ENCODE measurements at places on chromosomes 11 and 22.

- no peak for DNase-seq
Measured at GRCh38 chr11:92340839-92341238, 116.2 kb downstream of the FAT3 start.

- no peak for DNase-seq
Measured at GRCh38 chr22:30078320-30079311, 1.6 kb upstream of the HORMAD2 start.

GRCh38 chr22:19761725-19762567, 1.4 kb downstream of the TBX1 start:
- no peak for DNase-seq

- DNase-seq, result no peak
Measured at GRCh38 chr11:58152781-58153180, 27.5 kb upstream of the OR9I1 start.

- DNase-seq, result no peak
Measured at GRCh38 chr11:120611581-120611980, 100.0 kb downstream of the GRIK4 start.

GRCh38 chr22:42208362-42208761, 62.1 kb downstream of the TCF20 start:
- DNase-seq, result no peak

DNA sequence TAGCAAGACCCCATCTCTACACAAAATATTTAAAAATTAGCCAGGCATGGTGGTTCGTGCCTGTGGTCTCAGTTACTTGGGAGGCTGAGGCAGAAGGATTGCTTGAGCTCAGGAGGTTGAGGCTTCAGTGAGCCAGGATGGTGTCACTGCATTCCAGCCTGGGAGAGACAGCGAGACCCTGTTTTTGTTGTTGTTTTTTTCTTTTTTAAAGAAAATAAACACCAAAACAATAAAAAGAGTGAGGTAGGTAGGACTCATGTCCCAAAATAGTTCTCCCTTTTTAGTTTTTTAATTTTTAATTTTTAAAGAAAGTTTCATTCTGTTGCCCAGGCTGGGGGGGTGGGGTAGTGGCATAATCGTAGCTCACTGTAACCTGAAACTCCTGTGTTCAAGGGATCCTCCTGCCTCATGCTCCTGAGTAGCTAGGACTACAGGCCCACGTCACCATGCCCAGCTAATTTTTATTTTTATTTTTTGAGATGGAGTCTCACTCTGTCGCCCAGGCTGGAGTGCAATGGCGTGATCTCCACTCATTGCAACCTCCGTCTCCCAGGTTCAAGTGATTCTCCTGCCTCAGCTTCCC, 25.5 kb upstream of the MALAT1 start:
- no peak for DNase-seq

- DNase-seq, result no peak
Measured at GRCh38 chr11:75263944-75264349, 23.4 kb downstream of the TPBGL start.

- no peak for DNase-seq
Measured at GRCh38 chr22:44962741-44963454, 46.9 kb downstream of the PHF21B start.

DNA sequence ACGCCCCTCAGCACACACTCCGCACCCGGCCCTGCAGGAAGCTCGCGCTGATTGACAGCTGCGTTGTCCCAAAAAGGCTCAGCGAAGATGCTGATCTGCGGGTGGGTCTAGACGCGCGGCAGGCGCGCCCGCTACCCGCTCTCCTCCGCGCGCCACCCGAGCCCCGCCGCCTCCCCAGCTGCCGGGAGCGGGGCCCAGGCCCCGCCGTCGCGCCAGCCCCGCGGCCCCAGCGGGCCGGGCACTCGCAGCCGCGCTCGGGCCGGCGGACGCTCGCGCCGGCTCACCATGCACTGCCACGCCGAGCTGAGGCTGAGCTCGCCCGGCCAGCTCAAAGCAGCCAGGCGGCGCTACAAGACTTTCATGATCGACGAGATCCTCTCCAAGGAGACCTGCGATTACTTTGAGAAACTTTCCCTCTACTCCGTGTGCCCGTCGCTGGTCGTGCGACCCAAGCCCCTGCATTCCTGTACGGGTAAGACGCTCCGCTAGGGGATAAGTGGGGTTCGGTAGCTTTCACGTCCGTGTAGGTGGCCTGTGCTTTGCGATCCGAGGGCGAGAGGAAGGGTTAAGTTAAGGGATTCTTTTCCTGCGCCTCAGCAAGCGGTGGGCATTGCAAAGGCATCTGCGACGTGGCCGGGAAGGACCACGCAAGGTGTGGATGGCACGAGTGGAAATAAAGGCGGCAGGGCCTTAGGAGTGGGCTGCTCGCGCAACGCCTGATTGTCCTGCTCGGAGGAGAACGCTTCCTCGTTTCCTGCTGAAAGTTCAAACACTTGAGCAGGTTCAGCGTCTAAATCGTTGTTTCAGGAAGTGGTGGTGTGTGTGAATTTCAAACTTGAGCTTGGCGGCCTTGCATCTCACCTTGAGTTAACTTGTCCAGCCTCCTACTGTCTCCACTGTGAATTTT, at the start of gene BARX2:
Gene BARX2 (plus strand): TSS at position 98 of the 907 bp plus-strand sequence. CDS start 188 bp downstream, at position 286.
- no peak for DNase-seq

GRCh38 chr22:50140615-50141014, 29.9 kb upstream of the PANX2 start:
- DNase-seq, result no peak

DNA sequence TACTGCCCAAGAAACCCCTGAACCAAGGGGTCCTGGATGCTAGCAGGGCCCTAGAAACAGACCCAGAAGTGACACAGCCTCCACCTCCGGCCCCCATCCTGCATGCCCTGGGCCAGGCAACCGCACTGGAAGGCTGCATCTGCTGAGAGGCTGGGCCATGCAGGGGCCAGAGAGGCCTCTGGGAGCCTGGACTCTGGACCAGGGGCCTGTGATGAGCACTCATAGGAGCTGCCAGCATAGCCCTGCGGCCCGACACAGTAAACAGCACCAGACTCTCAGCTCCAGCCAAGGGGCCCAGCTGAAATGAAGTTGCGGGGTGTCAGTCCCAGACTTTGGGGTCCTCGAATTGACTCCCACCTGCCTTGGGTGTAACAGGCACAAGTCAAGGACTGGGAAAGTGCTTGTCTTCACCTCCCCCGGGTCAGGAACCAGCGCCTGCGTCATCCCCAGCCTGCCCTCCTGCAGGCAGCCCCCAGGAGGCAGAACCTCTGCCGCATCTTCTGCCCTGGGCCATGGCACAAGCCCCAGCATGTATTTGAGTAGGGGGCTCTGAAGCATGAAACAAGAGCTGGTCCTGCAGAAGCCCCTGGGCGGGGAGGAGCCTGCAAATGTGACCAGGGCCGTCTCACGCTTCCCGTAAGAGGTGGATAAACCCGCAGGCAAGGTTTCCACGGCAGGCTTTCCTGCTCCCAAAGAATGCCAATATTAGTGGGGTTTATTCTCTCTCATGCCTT, 25.2 kb upstream of the CCND1 start:
- no peak for DNase-seq

DNA sequence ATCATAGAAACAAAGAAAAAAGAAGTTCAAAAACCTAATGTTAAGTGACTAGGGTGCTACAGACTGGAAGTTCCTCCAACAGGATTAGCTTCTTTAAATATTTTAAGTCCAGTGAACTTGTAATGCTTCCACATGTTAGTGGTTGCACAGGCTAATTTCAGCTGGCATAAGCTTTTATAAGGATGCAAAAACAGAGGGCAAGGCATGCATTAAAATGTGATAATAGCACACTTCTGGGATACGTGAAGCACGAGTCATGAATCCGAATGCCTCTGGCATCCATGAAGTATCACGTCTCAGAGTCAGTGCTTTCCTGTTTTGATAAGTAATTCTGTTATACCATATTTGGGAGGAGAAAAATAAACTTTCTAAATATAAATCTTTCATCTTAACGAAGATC, 106.8 kb downstream of the DCDC1 start:
- DNase-seq, result no peak

- DNase-seq, result no peak
Measured at GRCh38 chr11:27914080-27914479, 193.9 kb downstream of the KIF18A start.

DNA sequence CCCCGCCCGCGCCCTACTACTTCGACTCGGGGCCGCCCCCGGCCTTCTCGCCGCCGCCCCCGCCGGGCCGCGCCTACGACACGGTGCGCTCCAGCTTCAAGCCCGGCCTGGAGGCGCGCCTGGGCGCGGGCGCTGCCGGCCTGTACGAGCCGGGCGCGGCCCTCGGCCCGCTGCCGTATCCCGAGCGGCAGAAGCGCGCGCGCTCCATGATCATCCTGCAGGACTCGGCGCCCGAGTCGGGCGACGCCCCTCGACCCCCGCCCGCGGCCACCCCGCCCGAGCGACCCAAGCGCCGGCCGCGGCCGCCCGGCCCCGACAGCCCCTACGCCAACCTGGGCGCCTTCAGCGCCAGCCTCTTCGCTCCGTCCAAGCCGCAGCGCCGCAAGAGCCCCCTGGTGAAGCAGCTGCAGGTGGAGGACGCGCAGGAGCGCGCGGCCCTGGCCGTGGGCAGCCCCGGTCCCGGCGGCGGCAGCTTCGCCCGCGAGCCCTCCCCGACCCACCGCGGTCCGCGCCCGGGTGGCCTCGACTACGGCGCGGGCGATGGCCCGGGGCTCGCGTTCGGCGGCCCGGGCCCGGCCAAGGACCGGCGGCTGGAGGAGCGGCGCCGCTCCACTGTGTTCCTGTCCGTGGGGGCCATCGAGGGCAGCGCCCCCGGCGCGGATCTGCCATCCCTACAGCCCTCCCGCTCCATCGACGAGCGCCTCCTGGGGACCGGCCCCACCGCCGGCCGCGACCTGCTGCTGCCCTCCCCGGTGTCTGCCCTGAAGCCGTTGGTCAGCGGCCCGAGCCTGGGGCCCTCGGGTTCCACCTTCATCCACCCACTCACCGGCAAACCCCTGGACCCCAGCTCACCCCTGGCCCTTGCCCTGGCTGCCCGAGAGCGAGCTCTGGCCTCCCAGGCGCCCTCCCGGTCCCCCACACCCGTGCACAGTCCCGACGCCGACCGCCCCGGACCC, 17.4 kb upstream of the ACR start:
- DNase-seq, result no peak

GRCh38 chr11:97364047-97364446, 974.2 kb downstream of the JRKL start:
- DNase-seq, result no peak

DNA sequence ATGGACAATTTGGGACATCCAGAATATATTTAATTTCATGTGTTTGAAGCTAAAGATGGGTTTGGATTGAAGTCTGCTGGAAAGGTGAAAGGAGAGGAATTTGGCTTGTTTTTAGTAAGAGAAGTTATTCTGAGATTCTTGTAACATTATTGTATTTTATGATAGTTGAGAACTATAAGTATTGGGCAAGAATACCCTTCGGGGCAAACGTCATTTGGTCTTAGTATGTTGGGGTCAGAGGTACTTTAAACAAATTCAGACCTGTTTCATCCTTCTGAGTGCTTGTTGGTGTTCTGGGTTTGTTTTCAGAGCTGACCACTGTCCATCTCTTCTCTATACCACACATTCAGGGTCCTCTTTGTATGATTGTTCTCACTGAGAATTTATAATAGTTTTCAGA, 19.5 kb downstream of the PANX1 start:
- no peak for DNase-seq

GRCh38 chr11:60121264-60121663, 32.8 kb downstream of the MS4A2 start:
- DNase-seq, result no peak

DNA sequence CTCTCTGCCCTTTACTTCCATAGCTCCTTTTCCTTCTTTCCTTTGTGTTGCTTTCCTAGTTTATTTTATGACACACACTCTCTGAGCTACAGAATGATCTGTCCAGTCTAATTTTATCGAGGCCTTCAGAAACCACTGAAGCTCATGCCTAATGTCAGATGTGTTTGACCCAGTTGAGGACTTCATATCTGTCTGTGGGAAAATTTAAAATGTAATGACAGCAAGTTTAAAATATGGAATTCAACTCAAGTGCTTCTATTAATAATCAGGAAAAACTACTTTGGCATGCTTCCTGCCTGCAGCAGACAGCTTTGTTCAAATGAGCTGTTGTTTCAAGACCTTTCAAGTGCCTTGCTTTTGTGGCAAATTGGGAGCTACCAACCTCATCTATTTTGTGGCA, 261.8 kb upstream of the MTNR1B start:
- DNase-seq, result no peak

GRCh38 chr11:32213223-32213622, 122.3 kb downstream of the RCN1 start:
- DNase-seq, result no peak

- DNase-seq, result no peak
Measured at GRCh38 chr11:111879637-111879960, 258 bp downstream of the CFAP68 start.

GRCh38 chr11:133133050-133133449, 399.3 kb downstream of the OPCML start:
- no peak for DNase-seq

- no peak for DNase-seq
Measured at GRCh38 chr11:124934862-124935547, 842 bp downstream of the HEPACAM start.

DNA sequence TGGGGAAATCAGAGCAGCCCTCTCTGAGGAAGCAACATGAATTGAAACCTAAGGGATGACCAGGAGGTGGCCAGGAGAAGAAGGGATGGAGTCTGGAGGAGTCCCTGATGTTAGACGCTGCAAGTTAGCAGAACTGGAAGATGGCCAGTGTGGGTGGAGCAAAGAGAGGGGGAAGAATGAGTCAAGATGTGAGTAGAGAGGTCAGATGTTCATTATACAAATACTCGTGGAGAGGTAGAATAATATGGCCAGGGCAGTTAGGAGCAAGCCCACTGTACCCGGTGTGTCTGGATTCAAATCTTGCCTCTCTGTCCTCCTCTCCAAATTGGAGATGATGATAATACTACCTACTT, 242.0 kb downstream of the TENM4 start:
- DNase-seq, result no peak

- no peak for DNase-seq
Measured at GRCh38 chr11:104968856-104969776, 742 bp upstream of the CASP4 start.

DNA sequence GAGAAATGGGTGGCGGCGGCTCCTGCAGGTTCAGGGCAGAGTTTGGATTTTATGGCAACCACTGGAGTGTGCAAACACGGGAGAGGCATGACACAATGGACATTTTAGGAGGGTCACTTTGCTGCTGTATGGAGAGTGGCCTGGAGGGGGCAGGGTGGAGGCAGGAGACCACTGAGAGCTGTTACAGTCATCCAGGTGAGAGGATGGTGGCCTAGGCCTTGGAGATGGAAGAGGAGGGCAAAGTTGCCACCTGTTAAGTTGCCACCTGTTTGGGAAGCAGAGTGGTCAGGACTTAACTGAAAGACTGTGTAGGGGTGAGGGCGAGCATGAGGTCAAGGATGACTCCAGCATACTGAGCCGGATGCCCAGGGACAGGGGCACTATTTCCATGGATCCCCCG, 2.3 kb upstream of the RAD9A start:
- no peak for DNase-seq

Measured in stimulated activated CD8-positive, alpha-beta memory T cell treated with anti-CD3 and anti-CD28 coated beads, Interleukin-7, amount 100 ng/mL, for 24 hours (primary cell).